Activated CD4-positive, alpha-beta T cell treated with anti-CD3 and anti-CD28 coated beads for 36 hours (primary cell): ENCODE measurements at places on chromosomes 6 and 20. TPM values are rescaled to one million over a fixed set of nuclear protein-coding genes. Genes with fewer than 3 reads are reported as not detected.

CLDN20 gene
- total RNA-seq = not detected

COX4I2 gene
- not detected for total RNA-seq

TMEM74B gene
- total RNA-seq = 1.5 TPM

OTOR gene
- not detected for total RNA-seq

DNA sequence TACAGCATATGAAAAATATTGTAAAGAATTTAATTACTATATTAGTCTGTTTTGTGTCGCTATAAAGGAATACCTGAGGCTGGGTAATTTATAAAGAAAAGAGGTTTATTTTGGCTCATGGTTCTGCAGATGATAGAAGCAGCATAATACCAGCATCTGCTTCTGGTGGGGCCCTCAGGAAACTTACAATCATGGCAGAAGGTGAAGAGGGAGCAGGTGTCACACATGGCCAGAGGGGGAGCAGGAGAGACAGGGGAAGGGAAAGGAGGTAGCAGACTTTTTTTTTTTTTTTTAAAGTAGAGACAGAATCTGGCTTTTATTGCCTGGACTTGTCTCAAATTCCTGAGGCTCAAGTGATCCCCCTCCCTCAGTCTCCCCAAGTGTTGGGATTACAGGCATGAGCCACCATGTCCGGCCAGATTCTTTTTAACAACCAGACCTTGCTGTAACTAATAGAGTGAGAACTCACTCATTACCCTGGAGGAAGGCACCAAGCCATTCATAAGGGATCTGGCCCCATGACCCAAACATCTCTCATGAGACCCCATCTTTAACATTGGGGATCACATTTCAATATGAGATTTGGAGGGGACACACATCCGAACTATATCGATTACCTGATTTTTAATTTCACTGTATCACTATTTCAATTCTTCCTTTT, 64.6 kb downstream of the MAN1A1 start:
- DNase-seq = peak; percentile 55

- DNase-seq = peak; percentile 96
Observed at GRCh38 chr6:446418-447366, 55.1 kb downstream of the IRF4 start.

GRCh38 chr6:797479-798077, 104.6 kb upstream of the EXOC2 start:
- DNase-seq = peak; percentile 68

- DNase-seq = no peak
Observed at GRCh38 chr6:140542863-140543262, 1168.4 kb upstream of the CITED2 start.

DNA sequence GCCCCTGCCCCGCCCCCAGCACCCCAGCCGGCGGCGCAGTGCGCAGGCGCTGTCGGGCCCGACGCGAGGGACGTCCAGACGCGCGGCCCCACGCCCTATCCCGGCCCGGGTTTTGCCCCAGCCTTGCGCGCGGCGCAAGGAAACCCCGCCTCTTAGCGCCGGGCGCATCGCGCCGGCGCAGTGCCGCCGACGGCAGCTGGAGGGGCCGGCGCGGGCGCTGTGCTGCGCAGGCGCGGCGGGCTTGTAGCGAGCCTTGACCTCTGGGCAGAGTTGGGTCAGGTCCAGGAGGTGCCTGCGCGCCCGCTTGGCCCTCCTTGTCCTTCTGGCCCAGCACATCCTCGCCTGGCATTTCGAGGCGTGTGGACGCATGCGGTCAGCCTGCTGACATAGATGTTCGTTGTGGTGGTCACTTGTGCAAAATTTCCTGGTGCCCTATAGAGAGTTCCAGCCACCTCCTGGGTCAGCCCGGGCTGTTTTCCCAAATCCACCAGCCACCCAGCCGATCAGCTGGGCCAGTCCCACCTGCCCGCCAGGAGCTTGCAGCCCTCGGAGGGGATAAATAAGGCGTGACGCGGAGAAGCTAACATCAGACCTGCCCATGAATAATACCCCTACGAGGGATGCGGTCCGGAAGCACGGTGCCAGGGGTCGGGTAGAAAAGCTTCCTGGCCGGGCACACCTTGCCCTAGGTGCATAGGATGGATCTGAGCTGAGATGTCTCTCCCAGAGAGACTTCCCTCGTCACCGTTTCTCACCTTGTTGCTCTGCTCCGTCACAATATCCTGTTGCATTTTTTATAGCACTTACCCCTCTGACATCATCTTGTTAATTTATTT, 428 bp upstream of the PRELID3B start:
- peak; percentile 97 for DNase-seq

DNA sequence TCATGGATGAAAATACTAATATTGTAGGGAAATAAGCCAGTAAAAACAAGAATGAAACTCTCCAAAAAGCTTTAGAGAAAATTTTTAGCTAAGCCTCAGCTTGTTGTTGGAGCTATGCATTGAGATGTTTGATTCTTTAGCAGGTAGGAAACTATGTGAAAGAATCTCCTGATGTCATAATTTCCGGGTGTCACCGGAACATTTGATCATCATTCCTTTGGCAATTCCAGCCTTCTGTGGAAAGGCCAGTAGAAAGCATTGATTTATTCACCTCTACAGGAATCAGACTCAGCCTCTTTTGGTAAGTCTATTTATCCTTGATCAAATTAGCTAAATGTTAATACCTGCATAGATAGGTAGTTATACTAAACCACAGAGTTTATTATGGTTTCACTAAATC, 9.5 kb downstream of the FAM229B start:
- DNase-seq = no peak
